ENCODE measurements at places on chromosomes 11 and 22. TPM values are rescaled to one million over a fixed set of nuclear protein-coding genes. Genes with fewer than 3 reads are reported as not detected.
A peak's percentile ranks its signal among the peaks of the same experiment; 100 is the strongest.

The GLYATL2 gene
- total RNA-seq, result not detected

- no peak for DNase-seq
These were observed 175.5 kb downstream of the ADAMTS15 start for GRCh38 chr11:130623670-130624668.

The MYO7A gene
- 0.16 TPM for total RNA-seq

GRCh38 chr11:119493712-119494111 is 70.7 kb upstream of the THY1 start:
- no peak for DNase-seq

GRCh38 chr11:57357856-57358255 is 19.7 kb downstream of the P2RX3 start:
- no peak for DNase-seq

The HPX gene
- not detected for total RNA-seq

The COMT gene
- total RNA-seq, result 76.1 TPM

GRCh38 chr22:19853879-19854777 is 546 bp downstream of the GNB1L start:
- peak; percentile 28 for DNase-seq

The TYR gene
- not detected for total RNA-seq

The OR2AG2 gene
- total RNA-seq, result 0.18 TPM

DNA sequence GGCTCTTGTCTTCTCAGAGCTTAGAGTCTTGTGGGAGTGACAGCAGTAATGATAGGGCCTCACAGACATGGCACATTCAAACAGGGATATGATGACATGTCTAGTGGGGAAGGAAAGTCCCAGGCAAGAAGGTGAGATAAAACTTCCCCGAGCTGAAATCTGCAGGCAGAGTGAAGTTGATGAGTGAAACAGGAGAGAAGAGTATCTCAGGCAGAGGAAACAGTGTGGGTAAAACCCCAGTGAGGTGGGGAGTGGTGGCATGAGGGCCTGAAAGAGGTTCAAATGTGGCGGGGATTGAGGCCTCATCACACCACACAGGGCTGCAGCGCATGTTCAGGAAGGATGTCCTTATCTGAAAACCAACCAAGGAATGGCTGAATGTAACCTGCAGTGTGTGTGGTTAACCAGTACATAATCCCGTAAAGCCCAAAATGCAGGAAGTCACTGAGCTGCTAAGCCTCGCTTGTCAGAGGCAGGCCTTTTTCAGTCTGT is 153.8 kb upstream of the E2F8 start:
- no peak for DNase-seq

GRCh38 chr22:38618682-38619081 is 37.5 kb downstream of the FAM227A start:
- DNase-seq, result no peak

DNA sequence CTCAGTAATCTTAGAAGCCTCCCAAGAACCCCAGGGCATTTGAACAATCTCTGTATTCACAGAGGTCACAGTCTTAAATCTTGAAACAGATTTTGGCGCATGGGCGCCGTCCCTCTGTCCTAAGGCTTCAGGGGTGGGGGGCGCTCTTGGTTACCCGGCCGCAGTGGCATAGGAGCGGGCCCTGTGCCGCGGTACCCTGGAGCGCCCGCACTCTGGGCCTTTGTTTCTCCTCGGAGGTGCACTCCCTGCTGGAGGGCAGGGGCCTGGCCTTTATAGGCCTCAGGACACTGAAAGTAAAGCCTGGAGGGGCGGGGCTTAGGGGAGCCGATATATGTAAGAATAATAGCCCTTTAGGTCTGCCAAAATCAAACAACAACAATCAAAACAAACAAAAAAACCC is 197.3 kb upstream of the FOLH1 start:
- DNase-seq, result no peak

- DNase-seq, result no peak
These were observed 82.1 kb downstream of the KCNQ1 start for GRCh38 chr11:2526808-2527381.

All from activated naive CD8-positive, alpha-beta T cell treated with anti-CD3 and anti-CD28 coated beads for 36 hours (primary cell).